Stromal cell of bone marrow (primary cell): ENCODE measurements at places on chromosomes 1 and 21.

GRCh38 chr21:28943631-28944030, 49.0 kb downstream of the LTN1 start:
- DNase-seq: no peak

- no peak for DNase-seq
These were observed 4.1 kb downstream of the RNF223 start for GRCh38 chr1:1069711-1070676.

DNA sequence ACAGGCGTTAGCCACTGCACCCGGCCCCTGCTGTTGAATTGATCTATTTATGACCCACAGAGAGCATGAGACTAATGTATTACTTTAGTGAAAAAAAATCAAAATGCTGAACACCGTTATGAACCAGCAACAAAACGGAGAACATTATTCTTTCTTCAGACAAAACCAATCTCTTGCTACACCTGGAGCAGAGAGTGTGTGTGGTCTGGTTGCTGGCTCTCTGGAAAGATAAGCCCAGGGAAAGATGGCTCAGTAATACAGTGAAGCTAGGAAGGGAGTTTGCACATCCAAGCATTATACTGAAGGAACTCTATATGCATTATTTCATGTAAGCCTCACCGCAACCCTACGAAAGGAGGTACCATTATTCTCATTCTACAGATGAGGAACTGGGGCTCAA, 117.0 kb downstream of the GLUL start:
- no peak for DNase-seq

GRCh38 chr1:41646186-41646585, 161.7 kb upstream of the EDN2 start:
- no peak for DNase-seq

GRCh38 chr1:209542585-209542984, 40.9 kb upstream of the CAMK1G start:
- DNase-seq: no peak

DNA sequence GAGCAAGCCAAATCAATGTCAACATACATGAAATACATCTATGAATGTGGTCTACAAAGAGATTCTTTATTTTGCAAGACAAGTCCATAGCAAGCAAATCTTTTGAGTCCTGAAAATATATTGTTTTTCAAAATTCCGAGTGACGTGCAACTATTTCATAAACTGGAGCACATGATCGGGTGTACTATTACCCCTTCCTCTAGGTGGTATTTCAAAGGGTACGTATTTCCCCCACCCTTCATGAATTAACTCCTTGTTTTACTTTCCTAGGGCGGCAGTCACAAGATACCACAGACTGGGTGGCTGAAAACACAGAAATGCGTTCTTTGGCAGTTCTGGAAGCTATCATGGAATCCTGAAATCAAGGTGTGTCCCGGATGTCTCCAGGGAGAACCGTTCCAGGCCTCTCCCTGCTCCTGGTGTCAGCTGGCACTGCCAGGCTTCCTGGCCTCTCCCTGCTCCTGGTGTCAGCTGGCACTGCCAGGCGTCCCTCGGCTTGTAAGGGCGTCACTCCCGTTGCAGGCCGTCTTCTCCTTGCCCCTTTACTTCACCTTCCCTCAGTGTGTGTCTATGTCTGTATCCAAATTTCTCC, 55.3 kb downstream of the RIPK4 start:
- DNase-seq: no peak

DNA sequence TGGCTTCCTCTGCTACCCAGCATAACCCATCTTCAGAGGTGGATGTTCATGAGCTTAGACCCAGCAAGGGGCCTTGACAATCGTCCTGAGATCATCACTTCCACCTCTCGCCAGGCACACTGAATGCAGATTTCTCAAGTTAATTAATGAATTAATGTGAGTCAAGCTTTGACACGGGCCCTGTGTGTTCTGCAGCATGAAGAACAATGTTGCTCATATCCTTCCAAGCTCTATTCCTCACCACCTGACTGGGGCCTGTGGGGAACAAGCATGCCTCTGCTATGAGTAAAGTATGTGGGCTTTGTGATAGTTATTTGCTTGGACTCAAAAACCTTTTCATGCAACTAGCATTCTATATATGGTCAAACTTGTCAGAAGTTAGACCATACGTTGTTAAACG, 122.0 kb downstream of the SEC16B start:
- peak; percentile 15 for DNase-seq

DNA sequence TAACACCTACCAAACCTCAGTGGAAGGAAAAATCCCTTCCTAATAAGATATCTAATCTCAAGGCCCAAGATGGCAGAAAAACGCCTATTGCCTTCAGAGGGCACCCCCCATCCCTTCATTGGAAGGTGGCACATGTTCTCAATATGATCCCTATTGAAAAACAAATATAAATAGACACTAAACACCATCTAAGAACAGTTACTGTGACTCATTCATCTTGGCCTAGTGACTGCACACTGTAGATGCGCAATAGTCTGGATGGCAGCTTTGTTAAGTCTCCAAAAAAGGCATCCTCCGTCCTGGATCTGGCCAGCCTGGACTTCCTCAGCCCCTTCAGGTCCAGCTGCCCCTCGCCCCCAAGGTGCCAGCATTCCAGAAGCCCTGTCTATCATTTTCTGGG, 121.9 kb downstream of the CAPN8 start:
- DNase-seq: no peak

DNA sequence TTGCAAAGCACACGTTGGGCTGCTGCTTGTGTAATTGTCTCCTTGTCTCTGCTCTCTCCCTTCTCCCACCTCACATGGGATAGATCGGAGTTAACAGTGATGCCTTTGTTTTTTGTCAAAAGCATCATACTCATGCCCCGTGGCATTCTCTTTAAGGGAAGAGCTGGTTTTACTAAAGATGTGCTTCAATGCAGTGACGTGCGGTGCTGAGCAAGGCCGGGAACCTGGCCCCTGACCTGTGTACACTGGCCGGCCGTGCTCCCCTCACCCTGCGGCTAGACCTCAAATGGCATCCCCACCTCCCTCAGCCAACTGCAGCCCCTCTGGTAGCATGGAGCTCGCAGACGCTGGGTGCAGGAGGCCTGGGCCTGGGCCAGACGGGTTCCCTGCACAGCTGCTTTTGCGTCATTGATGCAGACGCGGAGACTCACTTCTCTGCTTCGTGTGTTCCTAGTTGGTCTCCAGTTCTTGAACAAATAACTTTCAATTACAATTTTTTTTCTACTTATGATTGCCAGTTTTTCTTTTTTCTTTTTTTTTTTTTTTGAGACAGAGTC, 19.9 kb downstream of the AGPAT3 start:
- DNase-seq: no peak

DNA sequence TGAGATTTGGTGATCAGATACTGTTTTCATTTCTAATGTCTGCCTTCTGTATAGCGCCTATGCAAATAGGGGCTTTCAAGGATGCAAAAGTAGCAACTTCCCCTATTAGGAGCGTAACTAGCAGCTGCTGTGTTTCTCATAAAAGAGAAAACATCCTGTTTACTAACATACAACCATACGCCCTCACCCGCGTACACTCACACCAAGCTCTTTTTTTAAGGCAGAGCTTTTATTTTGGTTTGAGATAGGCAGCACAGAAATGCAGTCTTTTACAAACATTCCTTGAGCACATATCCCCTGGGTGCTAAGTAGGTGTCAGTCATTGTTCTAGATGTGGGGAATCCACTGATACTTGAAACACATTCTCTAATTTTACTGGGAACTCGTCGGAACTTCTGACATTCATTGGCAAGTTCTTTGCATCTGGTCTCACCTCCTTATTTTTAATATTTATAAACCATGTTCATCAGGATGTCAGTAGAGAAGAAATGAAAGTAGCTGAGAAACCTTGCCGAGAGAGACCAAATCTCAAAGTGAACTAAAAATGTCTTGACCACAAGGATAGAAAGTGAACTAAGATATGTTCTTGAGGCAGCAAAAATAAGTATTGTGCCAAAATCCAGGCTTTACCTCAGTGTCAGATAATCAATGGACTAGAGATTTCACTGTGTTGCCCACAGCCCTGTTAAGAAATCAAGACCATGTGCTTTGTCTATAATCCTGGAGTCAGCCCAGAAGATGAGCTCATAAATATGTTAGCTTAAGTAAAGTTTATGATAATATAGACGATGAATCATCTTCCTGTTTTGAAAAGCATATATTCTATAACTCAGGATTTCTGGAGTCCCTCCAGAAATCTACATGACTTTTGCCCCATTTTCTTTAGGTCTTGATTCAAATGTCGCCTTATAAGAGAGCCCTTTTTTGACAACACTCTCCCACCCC, 350.9 kb downstream of the ST6GALNAC3 start:
- DNase-seq: no peak

DNA sequence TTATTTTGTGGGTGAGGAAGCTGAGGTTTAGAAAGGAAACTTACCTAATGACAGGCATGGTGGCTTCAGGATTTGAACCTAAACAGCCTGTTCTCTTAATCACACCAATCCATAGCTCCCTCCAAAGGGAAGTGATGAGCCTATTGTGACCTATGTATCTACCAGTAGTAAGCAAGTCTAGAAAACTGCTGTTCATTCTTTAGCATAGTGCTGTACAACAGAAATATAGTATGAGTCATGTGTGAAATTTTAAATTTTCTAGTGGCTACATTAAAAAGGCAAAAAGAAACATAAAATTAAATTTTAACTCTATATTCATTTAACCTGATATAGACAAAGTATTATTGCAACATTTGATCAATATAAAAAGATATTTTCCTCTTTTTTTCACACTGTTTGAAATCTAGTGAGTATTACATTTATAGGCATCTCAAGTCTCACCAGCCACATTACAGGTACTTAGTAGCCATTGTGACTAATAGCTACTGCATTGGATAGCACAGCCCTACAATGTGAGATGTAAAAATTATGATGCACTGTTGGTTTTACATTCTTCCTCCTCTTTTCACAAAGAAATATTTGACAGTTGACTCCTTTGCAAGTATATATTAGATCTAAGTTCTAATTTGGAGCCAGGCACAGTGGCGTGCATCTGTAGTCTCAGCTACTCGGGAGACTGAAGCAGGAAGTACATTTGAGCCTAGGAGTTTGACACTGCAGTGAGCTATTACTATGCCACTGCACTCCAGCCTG, 16.6 kb downstream of the IPO9 start:
- no peak for DNase-seq

DNA sequence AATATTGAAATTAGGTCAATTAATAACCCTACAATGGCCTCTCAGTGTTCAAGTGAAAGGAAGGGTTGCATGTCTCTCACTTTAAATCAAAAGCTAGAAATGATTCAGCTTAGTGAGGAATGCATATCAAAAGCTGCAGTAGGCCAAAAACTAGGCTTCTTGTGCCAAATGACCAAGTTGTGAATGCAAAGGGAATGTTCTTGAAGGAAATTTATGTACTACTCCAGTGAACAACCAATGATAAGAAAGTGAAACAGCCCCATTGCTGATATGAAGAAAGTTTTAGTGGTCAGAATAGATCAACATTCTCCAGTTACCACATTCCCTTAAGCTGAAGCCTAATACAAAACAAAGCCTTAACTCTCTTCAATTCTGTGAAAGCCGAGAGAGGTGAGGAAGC, 10.0 kb downstream of the MAEL start:
- no peak for DNase-seq

DNA sequence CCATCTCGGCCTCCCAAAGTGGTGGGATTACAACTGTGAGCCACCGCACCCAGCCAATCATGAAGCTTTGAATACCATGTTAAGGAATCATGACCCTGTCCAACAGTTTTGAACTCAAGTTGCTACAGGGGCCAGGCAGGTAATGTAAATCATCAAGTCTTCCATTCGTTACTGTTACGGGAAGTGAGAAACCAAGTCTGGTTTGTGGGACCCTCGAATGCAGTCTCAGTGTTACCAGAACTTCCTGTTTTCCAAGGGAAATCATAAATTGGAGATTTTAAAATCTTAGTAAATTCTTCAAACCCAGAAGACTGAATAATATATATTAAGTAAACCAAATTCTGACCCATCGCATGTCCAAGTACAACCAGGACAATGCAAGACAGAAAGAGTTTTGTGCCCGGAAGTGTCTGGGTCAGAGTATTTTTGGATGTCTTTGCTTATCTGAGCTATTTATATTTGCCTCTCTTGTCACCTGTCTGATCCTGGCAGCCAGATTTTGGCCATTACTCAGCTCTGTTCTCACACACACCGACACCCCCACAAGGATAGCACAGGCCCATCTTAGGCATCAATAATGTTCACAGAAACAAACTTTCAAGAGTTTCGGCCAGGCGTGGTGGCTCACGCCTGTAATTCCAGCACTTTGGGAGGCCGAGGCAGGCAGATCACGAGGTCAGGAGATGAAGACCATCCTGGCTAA, 8.8 kb downstream of the ATP5IF1 start:
- DNase-seq: no peak

DNA sequence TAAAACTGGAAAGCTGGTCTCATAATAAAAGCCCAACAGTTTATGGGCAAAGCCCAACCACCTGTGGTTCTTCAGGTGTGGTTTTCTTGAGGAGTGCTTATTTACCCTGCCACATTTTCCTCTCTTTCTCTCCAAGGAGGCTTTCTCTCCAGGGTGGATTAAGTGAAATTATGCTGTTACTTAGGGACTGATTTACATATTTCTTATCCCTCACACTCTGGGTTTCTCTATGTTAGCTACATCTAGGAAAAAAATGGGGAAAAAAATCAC, 4.8 kb downstream of the TBX19 start:
- DNase-seq: no peak

DNA sequence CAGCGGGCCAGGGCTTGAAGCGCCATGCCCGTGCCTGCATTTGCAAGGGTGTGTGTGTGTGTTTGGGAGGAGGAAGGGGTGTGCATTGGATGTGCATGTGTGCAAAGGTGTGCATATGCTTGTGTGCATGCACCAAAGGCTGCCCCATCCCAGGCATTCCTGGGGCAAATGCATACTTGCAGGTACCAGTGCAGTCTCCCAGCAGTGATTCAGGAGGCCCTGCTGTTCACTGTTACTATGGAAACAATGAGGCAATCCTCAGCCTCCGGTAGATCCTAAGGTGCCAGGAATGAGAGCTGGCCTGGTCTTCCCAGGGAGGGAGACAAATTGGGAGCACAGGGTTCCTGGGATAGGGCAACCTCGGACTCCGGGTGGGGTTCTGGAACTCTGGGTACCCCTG, 7.5 kb upstream of the FNDC5 start:
- DNase-seq: no peak

DNA sequence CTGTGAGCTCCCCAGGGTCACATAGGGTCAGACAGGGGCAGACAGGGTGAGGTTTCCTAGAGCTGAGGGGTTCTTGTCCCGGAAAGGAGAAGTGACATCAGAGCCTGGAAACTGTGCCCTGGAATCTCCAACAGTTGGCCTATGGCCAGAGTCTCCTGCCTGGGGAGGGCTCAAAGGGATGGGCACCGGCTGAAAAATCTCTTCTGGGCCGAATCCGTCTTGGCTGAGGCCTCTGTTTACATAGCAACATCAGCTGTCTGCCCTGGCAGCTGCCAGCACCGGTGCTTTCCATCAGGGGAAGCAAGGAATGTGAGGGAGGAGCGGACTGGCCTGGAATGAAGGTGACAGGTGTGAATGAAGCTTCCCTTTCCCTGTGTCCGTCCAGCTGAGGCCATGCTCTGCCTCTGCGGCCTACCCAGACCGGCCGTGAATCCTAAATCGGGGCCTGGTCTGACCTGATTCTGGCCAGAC, 30.7 kb downstream of the VASH2 start:
- no peak for DNase-seq
